ENCODE measurements at places on chromosomes 12 and 14. TPM values are rescaled to one million over a fixed set of nuclear protein-coding genes. Genes with fewer than 3 reads are reported as not detected.

The OXA1L gene
- total RNA-seq = 56.9 TPM

The CRIP1 gene
- 0.48 TPM for total RNA-seq

The CCDC196 gene
- not detected for total RNA-seq

The BMP4 gene
- 0.48 TPM for total RNA-seq

The SLCO1A2 gene
- total RNA-seq = not detected

The PZP gene
- total RNA-seq = not detected

The ACSS3 gene
- 2.9 TPM for total RNA-seq

The PLEKHG7 gene
- total RNA-seq = not detected

The THAP2 gene
- 4.0 TPM for total RNA-seq

The CD4 gene
- total RNA-seq = not detected

The EAPP gene
- 36.1 TPM for total RNA-seq

The SLC7A8 gene
- 2.4 TPM for total RNA-seq

The INHBC gene
- not detected for total RNA-seq

The CARMIL3 gene
- total RNA-seq = under 0.01 TPM
